PC-3 (cell line): ENCODE measurements at places on chromosomes 1 and 21.
A peak's percentile ranks its signal among the peaks of the same experiment; 100 is the strongest.

DNA sequence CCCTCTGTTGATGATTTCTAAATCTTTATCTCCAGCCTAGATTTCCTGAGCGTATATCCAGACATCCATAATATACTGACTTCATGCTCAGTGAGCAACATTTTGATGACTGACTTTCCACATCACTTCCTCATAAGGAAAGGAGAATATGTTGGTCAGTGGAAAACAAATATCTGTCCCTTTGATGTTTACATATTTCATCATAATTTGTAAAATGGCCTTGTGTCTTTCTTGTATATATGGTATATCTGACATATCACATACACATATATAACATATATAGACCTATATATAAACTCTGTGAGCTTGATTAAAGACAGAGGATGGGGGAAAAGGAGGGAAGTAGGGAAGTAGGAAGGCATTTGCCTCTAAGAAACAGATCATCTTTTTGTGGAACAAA lies 18.6 kb downstream of the ZBTB8A start:
- DNase-seq, result no peak

GRCh38 chr21:26954662-26955121 lies 12.2 kb downstream of the ADAMTS5 start:
- DNase-seq, result no peak

GRCh38 chr1:7503691-7504437 lies 267.2 kb upstream of the VAMP3 start:
- DNase-seq, result no peak

DNA sequence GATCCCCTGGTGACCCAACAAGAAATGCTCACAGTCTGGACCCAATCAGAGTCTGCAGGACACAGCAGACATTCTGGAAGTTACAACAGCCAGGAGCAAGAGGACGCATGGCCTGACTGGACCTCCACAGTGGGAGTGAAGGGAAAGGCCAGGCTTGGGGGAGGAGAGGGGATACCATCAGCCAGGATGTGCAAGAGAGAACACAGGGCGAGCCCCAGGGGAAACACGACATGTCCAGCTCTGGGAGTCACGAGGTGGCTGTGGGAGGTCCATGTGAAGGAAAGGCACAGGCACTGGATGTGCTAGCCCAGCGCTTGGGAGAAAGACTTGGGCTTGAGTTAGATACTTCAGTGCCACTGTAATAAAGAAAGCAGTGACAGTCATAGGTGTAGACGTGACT lies 87.3 kb downstream of the HSF2BP start:
- DNase-seq, result no peak

GRCh38 chr1:11473491-11474034 lies 5.4 kb upstream of the DISP3 start:
- DNase-seq, result peak; percentile 39

DNA sequence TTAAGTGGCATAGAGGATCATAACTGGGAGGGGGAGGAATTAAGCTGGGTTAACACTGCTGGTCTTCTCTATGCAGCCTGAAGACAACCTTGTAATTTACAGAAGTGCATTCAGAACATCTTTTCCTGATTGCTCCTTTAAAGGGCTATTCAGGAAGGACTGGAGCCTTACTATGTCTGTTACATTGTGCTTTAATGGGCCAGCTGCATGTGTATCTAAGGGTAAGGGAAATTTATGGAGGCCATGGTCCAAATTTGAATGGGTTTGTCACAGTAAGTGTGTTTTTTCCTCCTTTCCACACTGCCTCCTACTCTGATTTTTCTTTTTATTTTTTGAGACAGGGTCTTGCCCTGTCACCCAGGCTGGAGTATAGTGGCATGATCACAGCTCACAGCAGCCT lies 19.6 kb downstream of the C1orf21 start:
- no peak for DNase-seq

DNA sequence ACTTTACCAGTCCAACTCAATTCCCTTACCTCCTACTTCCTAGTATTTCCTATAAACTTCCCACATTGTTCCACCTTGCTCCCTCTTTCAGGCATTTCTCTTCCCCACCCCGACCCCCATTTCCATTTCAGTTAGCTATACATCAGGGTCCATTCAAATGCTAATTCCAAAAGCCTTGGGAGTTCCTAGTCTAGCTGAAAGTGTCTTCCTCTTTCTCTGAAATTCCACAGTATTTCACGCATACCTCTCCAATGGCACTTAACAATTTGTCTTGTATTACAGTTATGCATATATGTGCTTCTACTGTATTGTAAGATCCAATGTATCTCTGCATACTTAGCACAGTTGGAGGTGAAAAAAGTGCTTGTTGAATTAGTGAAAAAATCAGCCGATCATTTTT lies 94.9 kb downstream of the ZNF644 start:
- no peak for DNase-seq

- DNase-seq, result no peak
Measured at GRCh38 chr1:232292239-232292638, 337.7 kb downstream of the SIPA1L2 start.

- DNase-seq, result peak; percentile 17
Measured at GRCh38 chr21:40054403-40054802, 187.2 kb downstream of the PCP4 start.

- DNase-seq, result peak; percentile 75
Measured at GRCh38 chr1:3611170-3612019, at the start of gene MEGF6. MEGF6 (minus strand) TSS chr1:3611508; CDS start chr1:3611268, 240 bp downstream.

GRCh38 chr1:118100686-118101514 lies 84.1 kb downstream of the SPAG17 start:
- peak; percentile 80 for DNase-seq

DNA sequence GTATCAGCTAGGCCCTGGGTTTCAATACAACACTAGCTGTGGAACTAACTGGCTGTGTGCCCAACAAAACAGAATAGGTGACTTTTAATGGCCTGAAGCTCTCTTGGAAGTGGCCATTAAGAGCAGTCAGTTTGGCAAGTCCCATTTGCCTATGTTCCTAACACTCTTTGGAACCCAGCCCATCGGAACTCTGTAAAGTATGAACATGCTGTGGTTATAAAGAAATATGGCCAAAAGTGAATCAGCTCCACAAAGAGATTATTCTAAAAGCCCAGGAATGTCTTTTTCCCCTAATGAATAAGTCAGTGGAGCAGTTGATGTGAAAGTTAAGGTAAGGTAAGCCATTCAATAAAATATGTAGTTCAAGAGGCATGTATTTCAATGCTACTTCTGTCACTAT lies 223.7 kb upstream of the ADAMTS5 start:
- peak; percentile 48 for DNase-seq

DNA sequence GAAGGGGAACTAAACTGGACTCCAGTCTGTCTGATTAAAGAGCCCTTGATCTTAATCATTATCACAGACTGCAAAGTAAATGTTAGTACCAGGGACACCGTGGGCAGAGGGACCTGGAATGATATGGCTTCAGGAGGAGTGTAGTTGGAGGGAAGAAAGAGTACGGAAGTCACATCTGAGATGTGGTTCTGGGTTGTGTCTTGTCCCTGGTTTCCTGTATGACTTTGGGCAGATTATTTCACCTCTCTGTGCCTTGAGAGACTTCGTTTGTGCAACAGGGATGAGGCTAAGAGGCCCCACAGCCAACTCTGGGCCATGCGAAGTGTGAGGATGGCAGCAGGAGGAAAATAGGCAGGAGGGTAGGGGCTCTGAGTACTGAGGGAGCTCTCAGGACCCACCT lies 76.1 kb upstream of the SLC2A1 start:
- DNase-seq, result no peak

DNA sequence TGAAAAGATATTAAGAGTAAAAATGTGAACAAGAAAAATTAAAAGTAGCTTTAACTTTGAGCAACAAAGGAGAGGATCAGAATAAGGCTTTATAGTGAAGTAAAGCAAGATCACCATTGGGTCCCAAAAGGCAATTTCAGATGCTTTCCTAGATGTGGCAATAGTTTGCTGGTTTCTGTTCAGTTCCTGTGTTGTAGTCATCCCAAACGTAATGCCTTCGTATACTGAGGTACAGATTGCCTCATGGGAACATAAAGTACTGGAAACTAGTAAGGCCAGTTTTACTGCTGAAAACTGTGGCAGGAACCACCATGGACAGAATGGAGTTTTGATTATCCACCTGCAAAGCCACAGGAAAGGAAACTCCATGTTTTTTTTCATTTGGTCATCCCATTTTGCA lies 283.5 kb upstream of the SGIP1 start:
- DNase-seq, result no peak

DNA sequence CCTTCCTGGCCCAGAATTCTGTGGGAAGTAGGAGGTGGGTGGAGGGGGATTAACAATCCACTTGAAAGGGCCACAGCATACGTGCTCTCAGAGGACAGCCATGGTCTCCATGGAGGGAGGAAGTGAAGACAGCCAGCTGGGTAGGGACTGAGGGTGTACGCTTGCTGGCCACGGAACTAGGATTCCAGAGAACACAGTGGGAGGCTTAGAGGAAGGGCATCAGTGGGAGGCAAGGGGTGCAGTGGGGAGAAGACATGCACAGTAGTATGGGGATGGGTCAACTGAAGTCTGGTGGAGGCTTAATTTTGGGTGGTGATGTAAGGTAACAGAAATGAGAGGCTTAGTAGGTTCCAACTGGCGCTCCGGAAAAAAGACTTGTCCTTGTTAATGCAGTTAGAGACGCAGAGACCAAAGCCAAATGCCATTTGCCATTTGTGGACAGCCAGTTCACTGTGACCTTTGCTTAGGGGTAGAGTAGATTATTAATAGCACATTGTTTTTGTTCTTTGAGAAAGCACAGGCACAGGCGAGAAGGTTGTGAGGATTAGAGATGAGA lies 103.0 kb downstream of the ZSCAN20 start:
- no peak for DNase-seq

GRCh38 chr1:150406483-150406882 lies 42.5 kb downstream of the RPRD2 start:
- no peak for DNase-seq

GRCh38 chr1:217067642-217068041 lies 344.4 kb upstream of the ESRRG start:
- peak; percentile 30 for DNase-seq

- DNase-seq, result peak; percentile 86
Measured at GRCh38 chr1:43834280-43835081, 99.1 kb upstream of the ARTN start.

- no peak for DNase-seq
Measured at GRCh38 chr1:24383381-24383940, 30.1 kb downstream of the STPG1 start.

DNA sequence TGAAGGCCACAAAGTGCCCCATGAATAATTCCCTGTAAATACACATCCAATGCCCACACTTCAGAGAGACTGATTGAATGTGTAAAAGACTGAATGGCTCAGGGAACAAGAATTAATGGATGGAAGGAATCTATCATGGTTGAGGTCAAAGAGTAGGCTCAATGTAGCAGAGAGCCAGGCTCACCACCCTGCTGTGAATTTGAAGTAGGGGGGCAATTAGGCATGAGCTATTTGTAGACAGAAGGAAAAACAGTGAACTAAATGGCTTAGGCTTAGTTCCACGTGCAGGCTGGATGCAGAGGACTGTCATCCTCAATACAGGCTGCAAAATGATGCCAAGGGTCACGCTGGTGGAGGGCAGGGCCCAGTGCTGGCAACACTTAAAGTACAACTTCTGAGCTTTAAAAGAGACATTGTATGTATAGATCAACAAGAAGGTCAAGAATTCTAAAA lies 22.9 kb upstream of the IGSF3 start:
- DNase-seq, result no peak

- no peak for DNase-seq
Measured at GRCh38 chr1:27435566-27436203, 43.3 kb downstream of the GPR3 start.

GRCh38 chr1:64523413-64524337 lies 53.7 kb downstream of the CACHD1 start:
- no peak for DNase-seq
